ENCODE measurements at places on chromosomes 1 and 21.

- DNase-seq: no peak
Measured at GRCh38 chr1:33820804-33821203, 43.1 kb upstream of the HMGB4 start.

- DNase-seq: no peak
Measured at GRCh38 chr21:36709030-36709867, 10.3 kb downstream of the SIM2 start.

- peak; percentile 19 for DNase-seq
Measured at GRCh38 chr1:98035602-98036002, 114.8 kb upstream of the DPYD start.

GRCh38 chr21:15039607-15040299, 25.0 kb downstream of the NRIP1 start:
- no peak for DNase-seq

GRCh38 chr1:72062584-72062983, 219.8 kb downstream of the NEGR1 start:
- peak; percentile 35 for DNase-seq

Data from AG10803 (cell line).